ENCODE measurements at places on chromosomes 12 and 14.

GRCh38 chr12:65449400-65449799 is 170.9 kb downstream of the MSRB3 start:
- DNase-seq: no peak

GRCh38 chr14:54606178-54606577 is 39.2 kb downstream of the SAMD4A start:
- DNase-seq: no peak

- no peak for DNase-seq
Observed at GRCh38 chr14:22737052-22737451, 29.4 kb upstream of the OXA1L start.

GRCh38 chr12:121214166-121214777 is 4.3 kb downstream of the P2RX4 start:
- DNase-seq: no peak

DNA sequence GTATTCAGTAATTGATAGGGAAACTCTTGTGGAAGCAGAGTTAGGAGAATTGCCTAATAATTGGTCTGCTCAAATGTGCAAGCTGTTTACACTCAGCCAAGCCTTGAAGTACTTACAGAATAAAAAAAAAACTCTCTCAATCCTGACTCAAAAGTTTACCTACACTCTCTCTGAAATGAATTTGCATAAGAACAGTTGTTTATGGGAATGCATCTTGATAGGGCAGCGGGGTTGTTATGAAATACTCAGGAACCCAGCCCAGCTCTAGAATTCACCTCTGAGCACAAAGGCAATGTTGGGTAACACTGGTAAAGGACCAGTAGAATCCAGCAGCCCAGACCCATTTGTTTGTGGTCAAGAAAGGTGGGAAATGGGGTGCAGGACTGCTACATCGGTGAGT is 267.0 kb downstream of the CPNE8 start:
- DNase-seq: no peak

- no peak for DNase-seq
Observed at GRCh38 chr12:57834086-57834876, 12.2 kb downstream of the CTDSP2 start.

GRCh38 chr12:25855716-25856115 is 102.8 kb upstream of the RASSF8 start:
- DNase-seq: no peak

DNA sequence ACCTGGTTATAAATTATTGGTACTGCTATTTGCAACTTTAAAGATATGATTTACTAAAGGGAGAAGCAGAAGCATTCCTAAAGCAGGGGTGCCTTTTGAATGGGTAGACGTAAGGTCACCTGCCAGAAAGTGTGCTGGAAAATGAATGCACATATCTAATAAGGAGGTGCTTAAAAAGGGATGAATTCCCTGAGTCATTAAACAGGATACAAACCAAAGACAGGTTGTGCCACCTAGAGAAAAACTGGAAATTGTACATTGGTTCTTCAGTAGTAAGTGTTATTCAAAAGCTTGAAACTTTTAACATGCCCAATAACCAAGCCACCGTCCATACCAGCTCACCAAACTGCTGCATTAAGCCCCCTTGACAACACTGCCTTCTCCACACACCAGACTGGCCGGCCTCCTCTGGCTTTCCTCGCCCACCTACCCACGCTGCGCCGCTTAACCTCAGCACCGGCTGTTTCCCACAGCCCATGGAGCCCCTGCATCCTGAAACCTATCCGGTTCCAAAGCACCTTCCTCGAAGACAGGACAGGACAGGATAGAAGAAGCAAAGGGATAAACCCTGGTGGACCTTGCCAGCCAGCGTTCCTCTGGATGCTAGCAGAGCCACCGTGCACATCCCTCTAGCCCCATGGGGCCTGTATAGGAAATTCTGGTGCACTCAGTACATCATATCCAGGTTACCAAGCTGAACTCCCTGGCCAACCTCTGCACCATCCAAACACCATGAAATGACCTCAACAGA is 201.5 kb upstream of the CAND1 start:
- DNase-seq: no peak

- no peak for DNase-seq
Observed at GRCh38 chr14:65268594-65268993, 143.9 kb upstream of the FUT8 start.

GRCh38 chr14:68337279-68337678 is 455.6 kb downstream of the ZFP36L1 start:
- no peak for DNase-seq

GRCh38 chr12:32367381-32367780 is 32.0 kb upstream of the FGD4 start:
- no peak for DNase-seq

DNA sequence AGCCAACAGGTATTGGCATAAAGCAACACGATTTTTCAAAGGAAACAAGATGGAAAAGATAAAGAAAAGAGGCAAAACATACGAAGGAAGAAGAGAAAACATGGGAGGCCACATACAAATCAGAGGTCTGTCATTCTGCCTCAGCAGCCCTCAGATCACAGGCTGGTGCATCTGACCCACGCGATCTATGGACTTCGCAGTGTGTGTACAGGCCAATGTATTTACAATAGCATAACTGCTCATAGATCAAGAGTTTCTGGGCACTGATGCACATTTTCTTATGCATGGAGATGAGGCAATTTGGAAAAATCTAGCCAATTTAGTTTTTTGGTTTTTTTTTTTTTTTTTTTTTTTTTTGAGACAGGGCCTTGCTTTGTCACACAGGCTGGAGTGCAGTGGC is 245.4 kb downstream of the DUSP6 start:
- DNase-seq: no peak

GRCh38 chr12:132711080-132711843 is 620 bp downstream of the PGAM5 start:
- no peak for DNase-seq

DNA sequence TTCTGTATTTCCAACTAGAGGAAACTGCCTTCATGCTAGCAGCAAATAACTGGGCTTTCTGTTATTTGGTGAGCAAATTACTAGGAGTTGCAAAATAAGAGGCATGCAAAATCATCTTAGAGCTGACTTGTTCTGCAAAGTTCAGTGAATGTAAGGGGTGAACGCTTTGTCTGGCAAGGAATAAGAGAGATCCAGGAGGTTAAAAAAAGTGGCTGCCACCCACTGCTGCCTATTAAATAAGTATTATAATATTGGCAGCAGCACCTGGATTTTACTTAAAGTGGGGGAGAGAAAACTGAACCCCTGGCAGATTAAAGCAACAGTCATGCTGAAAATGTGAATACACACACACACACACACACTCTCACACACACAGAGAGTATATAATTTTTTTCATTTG is 557.0 kb downstream of the FLRT2 start:
- no peak for DNase-seq

- DNase-seq: peak; percentile 68
Observed at GRCh38 chr12:127162902-127163301, 1104.1 kb upstream of the TMEM132C start.

- DNase-seq: no peak
Observed at GRCh38 chr14:101932673-101933072, 31.7 kb upstream of the DYNC1H1 start.

- no peak for DNase-seq
Observed at GRCh38 chr12:88693837-88694445, 113.7 kb upstream of the KITLG start.

DNA sequence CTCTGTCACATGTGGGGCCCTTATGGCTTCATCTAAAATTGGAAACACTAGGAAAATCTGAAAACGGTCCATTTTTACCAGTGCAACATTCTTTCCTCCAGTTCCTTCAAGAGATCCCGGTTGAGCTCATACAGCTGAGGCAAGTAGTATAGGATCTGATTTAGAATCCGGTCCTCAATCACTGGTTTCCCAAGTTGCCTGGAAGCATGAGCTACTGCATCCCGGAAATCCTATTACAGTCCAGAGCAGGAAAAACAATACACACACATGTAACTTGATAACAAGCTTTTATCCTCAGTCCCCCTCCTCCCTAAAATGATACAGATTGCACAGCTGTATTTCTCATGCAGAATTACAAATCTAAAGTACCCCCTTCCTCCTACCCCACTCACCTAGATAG is 67.9 kb upstream of the NR2C1 start:
- DNase-seq: no peak

GRCh38 chr12:14779834-14780233 is 23.4 kb downstream of the WBP11 start:
- DNase-seq: no peak

GRCh38 chr14:50489851-50490250 is 42.5 kb downstream of the MAP4K5 start:
- peak; percentile 1 for DNase-seq

GRCh38 chr12:50676756-50677155 is 87.1 kb upstream of the ATF1 start:
- no peak for DNase-seq

DNA sequence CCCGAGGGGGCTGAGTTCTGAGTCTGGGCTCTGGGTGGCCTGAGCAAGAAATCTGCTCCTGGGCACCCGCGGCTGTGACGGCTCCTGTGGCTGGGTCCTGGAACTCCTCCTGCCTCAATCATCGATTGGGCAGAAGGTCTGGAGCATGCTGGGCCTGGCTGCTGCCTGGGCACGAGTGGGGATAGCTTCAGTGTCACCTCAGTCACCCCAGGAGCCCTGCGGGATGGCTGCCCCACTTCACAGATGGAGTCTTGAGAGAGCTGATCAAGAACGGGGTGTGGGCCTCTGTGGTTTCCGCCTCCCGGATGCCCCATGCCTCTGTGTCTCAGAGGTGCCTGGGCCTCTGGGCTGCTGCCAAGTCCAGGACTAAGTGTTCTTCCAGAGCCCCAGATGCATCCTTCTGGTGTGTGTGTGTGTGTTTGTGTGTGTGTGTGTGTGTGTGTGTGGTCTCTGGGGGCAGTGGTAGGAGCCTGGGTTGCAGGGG is 185.6 kb upstream of the C14orf180 start:
- peak; percentile 71 for DNase-seq

DNA sequence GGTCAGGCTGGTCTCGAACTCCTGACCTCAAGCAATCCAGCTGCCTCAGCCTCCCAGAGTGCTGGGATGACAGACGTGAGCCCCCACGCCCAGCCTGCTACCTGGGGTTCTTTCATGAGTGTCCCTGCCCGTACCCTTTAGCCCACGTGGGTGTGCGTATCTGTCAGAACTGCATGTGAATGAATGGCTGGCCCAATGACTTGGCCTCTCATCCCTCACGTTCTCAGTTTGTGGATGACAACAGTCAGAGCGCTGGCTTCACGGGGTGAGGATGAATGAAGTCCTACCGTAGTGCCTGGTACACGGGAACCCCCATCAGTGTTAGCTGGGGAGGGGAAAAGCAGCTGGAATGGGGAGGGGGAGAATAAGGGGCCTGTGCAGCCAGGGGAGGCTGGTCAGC is 16.1 kb upstream of the ZDHHC22 start:
- no peak for DNase-seq

DNA sequence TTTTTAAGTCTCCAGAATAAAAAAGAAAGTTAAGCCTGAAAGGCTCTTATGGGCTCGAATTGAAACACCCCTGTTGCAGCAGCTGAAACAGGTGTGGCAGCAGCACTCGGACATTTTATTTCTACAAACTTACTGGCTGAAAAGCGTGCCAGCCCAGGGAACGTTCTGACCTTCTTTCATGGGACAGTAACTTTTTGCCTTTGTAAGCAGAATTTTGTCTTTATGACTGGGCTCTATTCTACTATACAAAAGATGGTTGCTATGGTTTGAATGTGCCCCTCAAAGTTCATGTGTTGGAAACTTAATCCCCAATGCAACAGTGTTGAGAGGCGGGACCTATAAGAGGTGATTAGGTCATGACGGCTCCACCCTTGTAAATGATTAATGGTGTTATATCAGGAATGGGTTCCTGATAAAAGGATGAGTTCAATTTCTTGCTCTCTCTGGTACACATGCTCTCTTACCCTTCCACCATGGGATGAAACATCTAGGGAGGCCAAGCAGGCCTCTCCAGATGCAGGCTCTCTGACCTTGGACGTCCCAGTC is 52.7 kb downstream of the PELI2 start:
- DNase-seq: no peak

DNA sequence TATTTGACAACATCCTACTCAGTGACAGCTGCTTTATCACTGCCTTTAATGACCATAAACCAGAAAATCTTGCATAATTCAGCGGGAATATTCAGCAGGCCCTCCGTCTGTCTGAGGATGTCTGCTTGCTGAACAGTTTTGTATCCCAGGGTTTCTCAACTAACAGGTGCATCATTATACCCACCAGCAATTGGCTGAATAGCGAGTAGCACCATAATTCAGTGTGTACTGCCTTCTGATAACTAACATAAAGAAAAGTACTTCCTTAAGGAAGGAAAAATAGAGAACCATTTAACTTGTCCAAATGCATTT is 680.1 kb downstream of the GALC start:
- DNase-seq: no peak

DNA sequence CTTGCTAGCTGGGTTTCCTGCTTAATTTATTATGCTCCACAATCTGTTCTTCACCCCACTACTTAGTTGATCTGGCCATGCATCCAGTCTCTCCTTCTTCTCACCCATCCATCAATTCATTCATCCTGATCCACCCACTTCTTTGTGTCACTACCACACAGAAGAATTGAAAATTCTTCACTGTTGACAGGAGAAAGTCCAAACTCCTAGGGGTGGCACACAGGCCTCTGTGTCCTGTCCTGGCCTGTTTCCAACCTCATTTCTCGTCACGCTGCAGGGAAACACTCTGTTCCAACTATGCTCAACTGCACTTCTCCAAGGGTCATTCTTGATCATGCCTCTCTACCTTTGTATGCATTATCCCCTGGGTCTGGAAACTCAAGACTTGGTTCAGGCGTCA is 10.6 kb upstream of the KRT83 start:
- no peak for DNase-seq

- DNase-seq: no peak
Observed at GRCh38 chr14:90839889-90840266, 23.6 kb upstream of the TTC7B start.
